ENCODE measurements at places on chromosomes 2 and 18.

GRCh38 chr18:49090901-49091300 is 140.1 kb upstream of the SMAD7 start:
- no peak for DNase-seq

DNA sequence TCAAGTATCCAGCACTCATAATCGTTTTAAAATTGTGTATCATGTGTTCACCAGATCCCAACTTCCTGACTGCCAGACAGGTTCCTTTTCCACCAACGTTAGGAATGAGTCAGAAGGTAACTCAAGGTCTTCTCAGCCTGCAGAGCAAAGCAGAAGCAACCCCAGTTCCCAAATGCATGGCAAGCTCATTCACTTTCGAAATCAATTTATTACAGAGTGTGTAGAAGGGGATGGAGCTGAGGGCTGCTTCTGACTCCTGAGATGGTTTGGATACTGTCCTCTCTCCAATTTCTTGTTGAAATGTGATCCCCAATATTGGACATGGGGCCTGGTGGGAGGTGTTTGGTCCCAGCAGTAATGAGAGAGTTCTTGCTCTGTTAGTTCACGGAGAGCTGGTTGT is 114.5 kb downstream of the PIEZO2 start:
- no peak for DNase-seq

DNA sequence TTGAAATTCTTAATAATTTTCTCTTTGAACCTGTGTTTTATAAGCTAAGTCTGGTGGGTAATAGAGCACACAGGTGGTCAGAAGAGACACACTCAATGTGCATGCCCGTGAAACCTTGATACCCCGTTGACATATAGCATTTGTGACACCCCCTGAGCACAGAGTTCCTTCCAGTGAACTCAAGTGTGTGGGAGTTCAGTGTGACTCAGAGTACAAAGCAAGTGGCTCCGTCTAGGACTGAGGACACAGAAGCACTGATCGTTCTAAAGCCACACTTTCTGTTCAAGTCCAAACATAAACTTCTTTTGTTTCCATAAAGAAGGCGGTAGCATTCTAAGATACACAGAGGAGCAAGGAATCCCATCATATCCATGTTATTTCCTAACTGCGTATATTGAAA is 523.6 kb downstream of the PID1 start:
- DNase-seq: no peak

DNA sequence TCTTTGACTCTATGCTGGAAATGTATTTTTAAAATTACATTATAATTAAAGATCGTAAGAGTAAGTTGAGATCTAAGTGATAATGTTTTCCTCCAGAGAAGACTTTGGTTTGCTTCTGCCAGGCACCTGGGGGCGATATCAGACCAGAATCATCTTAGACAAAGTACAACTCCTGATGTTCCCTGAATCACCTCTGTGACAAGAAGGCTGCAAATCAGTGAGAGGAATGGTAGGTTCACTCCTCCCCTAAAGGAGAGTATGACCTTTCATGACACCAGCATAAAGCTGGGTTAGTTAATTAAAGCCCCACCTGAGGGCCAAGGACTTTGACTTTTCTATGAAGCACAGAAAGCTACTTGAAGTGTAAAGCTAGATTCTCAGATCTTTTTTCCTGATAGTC is 114.4 kb upstream of the DTNA start:
- DNase-seq: no peak

All from stimulated activated CD8-positive, alpha-beta memory T cell treated with anti-CD3 and anti-CD28 coated beads, Interleukin-7, amount 100 ng/mL, for 48 hours (primary cell).